Gastroesophageal sphincter (tissue), 4 donors: ENCODE measurements at places on chromosomes 1 and 21.

DNA sequence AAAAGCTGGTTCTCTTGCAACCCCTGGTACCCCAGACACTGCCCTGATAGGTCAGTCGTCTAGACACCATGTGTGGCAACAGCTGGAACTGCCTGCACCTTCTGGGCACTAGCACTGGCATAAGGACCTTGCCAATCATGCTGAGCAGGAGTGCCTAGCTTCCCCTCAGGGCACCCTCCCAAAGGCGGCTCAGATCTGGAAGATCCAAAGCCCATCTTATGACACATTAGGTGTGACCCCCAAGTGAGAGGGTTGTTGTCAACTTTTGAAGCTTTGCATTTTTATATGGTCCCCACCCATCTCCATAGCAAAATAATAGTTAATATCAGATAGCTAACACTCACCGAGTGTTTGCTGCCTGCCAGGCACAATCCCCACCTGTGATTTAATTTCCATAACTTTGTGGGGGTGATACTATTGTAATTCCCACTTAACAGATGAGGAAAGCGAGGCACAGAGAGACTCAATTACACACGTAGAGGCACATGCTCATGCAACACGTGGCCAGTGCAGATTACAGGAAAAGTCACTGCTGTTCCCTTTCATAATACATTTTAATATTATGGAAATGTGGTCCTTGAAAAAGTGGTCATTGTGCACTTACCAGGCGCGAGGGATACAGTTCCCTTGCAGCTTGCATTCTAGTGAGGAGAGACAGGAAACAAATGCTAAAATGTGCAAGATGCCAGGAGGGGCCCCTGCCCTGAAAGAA is 25.8 kb downstream of the EXOC8 start:
- ATAC-seq = no peak
- no peaks in the 10 kb centered on the region for H3K36me3 ChIP-seq
- no peaks in the 10 kb centered on the region for H3K4me1 ChIP-seq
- H3K27me3 ChIP-seq = no peaks in the 10 kb centered on the region
- no peak overlapping the region for H3K4me3 ChIP-seq
- no peak overlapping the region for H3K27ac ChIP-seq

GRCh38 chr1:239269706-239270105 is 116.7 kb upstream of the CHRM3 start:
- no peak for ATAC-seq
- H3K27ac ChIP-seq = no peak overlapping the region
- no peak overlapping the region for H3K4me3 ChIP-seq
- H3K36me3 ChIP-seq = no peaks in the 10 kb centered on the region
- H3K27me3 ChIP-seq = no peaks in the 10 kb centered on the region

DNA sequence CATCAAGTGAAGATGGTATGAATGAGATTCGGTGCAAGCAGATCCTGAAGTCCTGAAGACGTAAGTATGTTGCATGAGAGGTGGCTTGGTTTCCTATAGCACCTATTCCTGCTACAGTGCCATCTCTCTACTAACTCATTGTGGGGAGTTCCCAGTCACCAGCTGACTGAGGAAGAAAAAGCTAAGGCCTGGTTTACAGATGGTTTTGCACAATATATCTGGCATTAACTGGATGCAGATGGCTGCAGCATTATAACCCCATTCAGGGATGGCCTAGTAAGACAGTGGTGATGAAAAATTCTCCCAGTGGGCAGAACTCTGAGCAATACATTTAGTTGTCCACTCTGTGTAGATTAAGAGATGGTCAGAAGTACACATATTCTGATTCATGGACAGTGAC is 36.7 kb downstream of the RTCA start:
- no peak overlapping the region for H3K4me3 ChIP-seq
- H3K4me1 ChIP-seq = no peaks in the 10 kb centered on the region
- no peak for ATAC-seq
- H3K27ac ChIP-seq = no peak overlapping the region
- H3K27me3 ChIP-seq = no peaks in the 10 kb centered on the region

GRCh38 chr1:176719447-176719846 is 256.5 kb downstream of the PAPPA2 start:
- H3K27me3 ChIP-seq = no peaks in the 10 kb centered on the region
- no peaks in the 10 kb centered on the region for H3K36me3 ChIP-seq
- H3K4me1 ChIP-seq = peaks cover 22% of the 10 kb centered on the region
- no peak overlapping the region for H3K27ac ChIP-seq
- no peak for ATAC-seq

DNA sequence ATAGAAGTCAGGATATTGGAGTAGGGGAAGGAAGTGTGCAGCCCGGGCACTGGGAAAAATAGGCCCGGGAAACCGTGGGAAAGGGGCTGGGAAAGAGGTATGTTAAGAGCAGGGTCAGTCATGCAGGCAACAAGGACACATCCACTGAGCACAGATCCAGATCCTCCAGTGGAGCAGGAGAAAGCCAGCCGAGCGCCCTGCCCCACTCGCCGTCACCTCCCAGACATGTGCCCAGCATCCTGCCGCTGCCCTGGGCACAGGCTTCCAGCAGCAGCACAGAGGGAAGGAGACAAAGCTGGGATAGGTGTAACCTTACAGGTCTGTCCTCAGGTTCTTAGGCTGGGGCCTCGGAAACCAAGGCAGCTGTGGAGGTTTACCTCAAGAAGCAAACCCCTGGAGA is 64.2 kb downstream of the FAM163A start:
- no peaks in the 10 kb centered on the region for H3K36me3 ChIP-seq
- H3K27me3 ChIP-seq = peaks cover 19% of the 10 kb centered on the region
- ATAC-seq = no peak
